ENCODE measurements at places on chromosomes 11 and 22.

DNA sequence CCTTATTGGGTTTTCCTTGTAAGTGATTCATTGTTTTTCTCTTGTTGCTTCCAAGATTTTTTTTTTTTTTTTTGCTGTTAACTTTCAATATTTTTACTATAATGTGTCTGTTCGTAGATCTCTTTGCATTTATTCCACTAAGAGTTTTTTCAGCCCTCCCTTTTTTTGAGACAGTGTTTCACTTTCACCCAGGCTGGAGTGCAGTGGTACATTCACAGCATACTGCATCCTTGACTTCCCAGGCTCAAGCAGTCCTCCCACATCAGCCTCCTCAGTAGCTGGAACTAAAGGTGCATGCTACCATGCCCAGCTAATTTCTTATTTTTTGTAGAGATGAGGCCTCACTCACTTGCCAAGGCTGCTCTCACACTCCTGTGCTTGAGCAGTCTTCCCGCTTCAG is 1282.0 kb upstream of the CNTN5 start:
- DNase-seq: no peak

GRCh38 chr11:130580372-130580771 is 131.9 kb downstream of the ADAMTS15 start:
- DNase-seq: peak; percentile 70

GRCh38 chr11:36345084-36345511 is 49.0 kb downstream of the PRR5L start:
- DNase-seq: no peak

GRCh38 chr11:58039589-58039988 is 8.8 kb downstream of the OR6Q1 start:
- DNase-seq: no peak

GRCh38 chr11:45180848-45181192 is 34.4 kb downstream of the PRDM11 start:
- no peak for DNase-seq

DNA sequence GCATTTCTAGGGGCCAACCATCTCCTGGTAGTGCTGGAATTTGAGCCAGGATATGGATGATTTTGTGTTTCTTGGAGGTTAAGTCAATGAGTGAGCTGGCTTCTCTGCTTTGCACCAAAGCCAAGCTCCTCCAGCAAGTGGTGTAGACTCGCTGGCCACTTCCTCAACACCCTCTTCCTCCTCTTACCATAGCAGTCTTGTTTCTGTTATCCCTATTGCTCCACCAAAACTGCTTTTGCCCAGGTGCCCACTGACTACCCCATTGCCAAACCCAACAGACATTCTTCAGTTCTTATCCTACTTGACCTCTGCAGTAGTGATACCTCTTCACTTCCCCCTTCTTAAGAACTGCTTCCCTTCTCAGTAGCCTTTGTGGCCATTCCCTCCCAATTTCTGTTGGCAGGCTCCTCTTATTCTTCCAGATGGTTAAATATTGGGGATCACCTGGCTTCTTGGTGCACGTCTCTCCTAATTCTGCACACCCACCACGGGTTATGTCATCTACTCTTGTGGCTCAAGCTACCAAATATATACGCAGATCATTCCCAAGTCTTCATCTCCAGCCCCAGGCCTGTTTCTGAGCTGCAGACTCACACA is 7.0 kb upstream of the PRG2 start:
- DNase-seq: no peak

GRCh38 chr22:37196539-37197450 is 8.7 kb upstream of the C1QTNF6 start:
- no peak for DNase-seq

GRCh38 chr11:128548649-128549255 is 38.6 kb downstream of the ETS1 start:
- DNase-seq: no peak

GRCh38 chr22:49999063-49999945 is 13.3 kb downstream of the IL17REL start:
- DNase-seq: no peak

- peak; percentile 0 for DNase-seq
These were observed 185.3 kb upstream of the LARGE1 start for GRCh38 chr22:34105461-34106062.

DNA sequence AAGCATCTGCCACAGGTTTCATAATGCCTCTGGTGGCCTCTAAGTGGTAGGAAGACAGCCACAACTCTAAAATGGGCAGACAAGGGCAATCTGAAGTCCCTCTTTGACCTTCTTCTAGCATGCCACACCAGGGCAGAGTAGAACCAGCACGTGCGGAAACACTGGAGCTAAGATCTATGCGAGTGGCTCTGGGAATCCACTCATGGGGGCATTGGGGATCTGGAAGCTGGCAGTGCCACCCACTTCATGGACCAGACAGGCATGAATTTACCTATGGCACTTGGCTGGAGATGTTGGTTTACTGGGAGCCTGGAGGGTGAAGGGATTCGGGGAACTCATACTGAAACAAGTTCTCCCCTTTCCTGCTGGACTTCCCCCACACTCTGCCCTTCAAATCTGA is 337.4 kb downstream of the MIAT start:
- no peak for DNase-seq

- DNase-seq: no peak
These were observed 10.8 kb downstream of the PATL1 start for GRCh38 chr11:59658036-59658435.

DNA sequence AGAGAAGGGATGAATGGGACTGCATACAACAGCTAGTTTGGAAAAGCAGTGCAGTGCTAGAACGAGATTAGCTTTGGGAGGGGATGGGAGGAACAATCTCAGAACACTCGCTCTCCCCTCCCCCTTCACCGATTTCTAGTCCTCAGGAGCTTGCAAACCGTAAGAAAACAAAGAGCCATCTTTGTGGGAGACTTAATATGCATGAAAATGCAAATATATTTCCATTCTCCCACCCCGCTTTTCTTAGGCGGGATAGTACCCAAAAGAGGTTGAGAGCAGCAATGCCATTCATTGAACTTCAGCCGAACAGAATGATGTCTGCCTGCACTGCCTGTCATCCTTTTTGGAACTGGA is 1.1 kb downstream of the SPINDOC start:
- DNase-seq: no peak

- DNase-seq: no peak
These were observed 86.6 kb upstream of the GRIK4 start for GRCh38 chr11:120424970-120425332.

- DNase-seq: peak; percentile 15
These were observed 85.8 kb downstream of the FANCF start for GRCh38 chr11:22539821-22540256.

DNA sequence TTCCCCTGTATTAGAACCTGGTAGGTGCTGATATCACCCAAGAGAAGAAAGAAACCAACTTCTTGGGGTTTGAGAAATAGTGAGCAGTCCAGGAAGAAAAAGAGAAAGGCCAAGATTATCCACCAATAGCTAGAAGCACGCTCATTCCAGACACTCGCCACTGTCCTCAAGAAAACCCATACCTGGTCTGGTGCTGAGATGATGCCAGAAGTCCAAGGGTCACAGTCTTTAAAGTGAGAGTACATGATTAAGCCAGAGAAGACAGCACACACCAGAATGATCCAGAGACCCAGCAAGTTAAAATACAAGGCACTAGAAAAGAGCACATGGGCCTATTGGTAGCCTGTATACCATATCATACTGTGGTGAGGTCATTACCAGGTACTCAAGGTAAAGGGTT is 23.6 kb downstream of the SLC5A12 start:
- DNase-seq: no peak

DNA sequence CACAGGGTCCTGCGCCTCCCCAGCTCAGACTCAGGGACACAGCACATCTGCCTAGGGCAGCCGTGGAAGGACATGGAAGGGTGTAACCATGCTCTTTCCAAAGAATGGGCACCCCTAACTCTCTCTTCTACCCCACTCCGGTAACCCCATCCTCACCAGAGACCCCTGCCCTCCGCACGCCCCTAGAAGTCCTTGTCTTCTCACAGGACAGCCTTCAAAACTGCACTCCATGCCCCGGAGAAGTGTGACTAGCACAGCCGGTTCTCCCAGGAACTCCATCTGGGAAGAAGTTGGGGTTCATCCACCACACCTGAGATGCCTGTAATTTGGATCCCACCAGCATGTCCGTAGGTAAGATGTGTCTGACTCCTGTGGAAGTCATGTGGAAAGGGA is 25.0 kb downstream of the P2RY2 start:
- no peak for DNase-seq

GRCh38 chr11:47964546-47964945 is 15.8 kb upstream of the PTPRJ start:
- DNase-seq: no peak

DNA sequence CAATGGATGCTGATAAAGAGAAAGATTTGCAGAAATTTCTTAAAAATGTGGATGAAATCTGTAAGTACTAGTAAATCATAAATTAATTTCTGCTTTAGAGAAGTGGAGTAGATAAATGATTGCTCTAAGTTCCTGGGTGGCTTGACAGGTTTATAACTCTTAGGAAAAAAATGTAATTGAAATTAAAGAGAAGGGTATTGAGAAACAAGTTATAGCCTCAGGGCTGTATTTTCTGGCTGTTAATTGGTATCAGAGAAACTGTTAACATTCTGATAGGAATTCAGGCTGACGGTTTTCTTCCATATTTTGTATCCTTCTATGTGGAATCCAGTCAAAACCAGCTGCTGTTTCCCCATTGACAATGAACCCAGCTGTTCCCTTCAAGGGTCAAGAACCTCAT is 1.9 kb downstream of the TTC12 start:
- no peak for DNase-seq

GRCh38 chr11:119081682-119082260 is 2.9 kb upstream of the HMBS start:
- no peak for DNase-seq

GRCh38 chr22:17588606-17589005 is 25.3 kb downstream of the SLC25A18 start:
- no peak for DNase-seq

DNA sequence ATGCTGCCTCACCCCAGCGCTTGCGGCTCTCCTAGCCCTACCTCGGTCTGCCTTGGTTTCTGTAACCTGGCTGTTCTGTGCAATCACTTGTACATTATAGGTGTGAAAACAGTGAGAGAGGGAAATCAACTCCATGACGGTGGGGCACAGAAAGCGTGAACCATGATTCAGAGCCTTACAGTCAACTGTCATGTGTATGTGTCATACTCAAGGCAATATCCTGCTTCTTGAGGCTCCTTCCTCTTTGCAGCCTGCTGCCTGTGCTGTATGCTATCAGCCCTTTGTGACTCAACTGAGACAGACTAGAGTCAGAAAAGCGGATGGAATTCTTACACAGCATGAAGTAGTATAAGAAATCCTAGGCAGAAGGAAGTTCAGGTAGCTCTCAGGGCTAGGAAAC is 2.1 kb downstream of the NRIP3 start:
- DNase-seq: no peak

GRCh38 chr22:26857169-26857568 is 199.8 kb downstream of the MIAT start:
- DNase-seq: no peak

DNA sequence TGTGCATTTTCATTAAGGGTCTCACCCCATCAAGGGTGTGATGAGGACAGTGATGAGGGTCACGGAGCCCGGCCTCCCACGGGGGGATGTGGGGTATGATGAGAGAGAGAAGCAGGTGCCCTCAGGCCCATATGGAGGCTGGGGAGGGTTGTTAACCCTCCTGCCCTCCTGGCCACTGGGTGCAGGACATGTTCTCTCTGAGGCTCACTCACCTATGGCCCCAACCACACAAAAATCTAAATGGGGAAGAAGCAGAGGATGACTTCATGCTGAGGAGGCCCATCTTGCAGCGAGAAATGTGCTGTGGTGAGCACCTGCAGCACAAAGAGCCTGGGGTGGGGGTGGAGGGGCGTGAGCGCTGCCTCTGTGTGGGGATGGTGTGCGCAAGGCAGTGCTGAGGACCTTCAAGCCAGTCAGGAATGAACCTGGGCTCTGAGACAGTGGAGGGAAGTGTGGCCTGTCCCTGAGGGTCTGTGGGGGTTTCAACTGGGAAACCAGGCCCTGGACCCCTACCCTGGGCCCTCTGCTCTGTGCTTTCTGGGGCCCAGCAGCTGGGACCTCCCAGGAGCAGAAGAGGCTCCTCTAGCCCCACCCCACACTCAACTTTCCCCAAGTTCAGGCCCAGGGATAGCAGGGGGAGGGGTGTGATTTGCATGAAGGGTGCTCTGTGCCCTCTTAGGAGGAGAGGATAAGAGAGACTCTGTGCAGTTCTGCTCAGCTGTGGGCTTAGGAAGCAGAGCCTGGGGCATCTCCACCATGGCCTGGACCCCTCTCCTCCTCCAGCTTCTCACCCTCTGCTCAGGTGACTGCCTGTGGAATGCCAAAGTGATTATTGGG is 43.0 kb upstream of the TOP3B start:
- no peak for DNase-seq

GRCh38 chr22:31345331-31346254 is 553 bp downstream of the PATZ1 start:
- DNase-seq: peak; percentile 50

- DNase-seq: no peak
These were observed 57.5 kb upstream of the VSTM5 start for GRCh38 chr11:93907901-93908300.

DNA sequence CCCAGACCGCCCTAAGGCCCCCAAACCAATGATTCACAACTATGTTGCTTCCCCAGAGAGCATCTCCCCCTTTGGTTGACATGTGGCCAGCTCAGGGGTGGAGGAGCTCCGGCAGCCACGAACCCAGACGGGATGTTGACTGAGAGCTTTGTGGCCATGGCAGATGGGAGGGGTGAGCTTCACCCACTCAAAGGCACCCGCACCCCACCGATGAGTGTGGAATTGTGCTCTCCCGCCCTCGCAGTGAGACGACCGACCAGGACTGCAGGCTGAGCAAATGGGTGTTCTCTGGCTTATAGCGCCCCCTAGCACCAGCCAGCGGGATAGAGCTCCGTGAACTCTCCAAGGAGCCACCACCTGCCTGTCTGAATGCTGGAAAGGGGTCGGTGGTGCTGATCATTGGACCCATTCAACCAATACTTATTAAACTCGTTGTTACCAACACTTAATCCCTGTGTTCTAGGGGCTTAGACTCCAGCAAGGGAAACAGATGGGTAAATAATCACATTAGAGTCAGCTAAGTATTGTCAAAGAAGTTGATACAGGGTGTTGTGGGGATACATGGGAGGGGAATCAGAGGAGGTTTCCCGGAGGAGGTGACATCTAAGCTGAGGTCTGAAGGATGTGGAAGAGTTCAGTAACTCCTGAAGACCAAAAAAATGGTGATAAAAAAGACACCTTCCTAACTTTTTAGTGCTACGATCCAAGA is 4.5 kb upstream of the TIMP3 start:
- DNase-seq: peak; percentile 2

DNA sequence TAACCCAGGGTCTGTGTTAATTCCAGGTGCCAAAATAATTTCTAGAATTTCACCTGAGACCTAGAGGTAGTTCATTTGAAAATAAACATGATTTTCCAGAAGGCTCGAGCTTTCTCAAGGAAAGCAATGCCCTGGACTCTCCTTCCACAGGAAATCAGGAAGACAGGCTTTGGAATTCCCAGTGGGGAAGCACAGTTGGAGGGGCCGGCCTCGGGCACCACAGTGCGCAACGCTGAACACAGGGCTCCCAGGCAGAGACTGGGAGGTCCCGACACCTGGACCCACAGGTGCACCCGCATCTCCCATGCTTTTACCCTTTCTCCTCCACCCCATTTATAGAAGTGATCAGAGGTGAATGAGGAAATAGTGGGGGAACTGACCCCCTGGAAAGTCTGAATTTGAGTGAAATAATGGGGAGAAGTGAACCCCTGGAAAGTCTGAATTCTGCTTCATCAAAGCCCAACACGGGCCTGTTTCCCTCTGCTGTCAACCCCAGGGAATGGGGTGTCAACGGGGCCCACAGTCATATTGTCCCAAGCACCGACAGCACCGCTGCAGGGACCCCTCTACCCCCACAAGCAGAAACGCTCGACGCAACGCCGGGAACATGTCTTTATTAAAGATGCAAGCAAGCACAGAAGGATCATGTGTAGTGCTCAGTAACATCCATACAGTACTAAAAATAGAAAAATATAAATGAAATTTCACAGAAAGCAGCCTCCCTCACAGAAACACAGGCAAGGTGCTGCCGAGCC is 12.0 kb upstream of the EFCAB6 start:
- DNase-seq: no peak
